ENCODE measurements at places on chromosomes 1 and 21.

- DNase-seq: no peak
Observed at GRCh38 chr1:20654104-20654690, 7.0 kb downstream of the DDOST start.

GRCh38 chr1:89790592-89790991, 30.2 kb upstream of the LRRC8D start:
- DNase-seq: no peak

GRCh38 chr1:156648951-156649350, 7.0 kb downstream of the BCAN start:
- DNase-seq: no peak

DNA sequence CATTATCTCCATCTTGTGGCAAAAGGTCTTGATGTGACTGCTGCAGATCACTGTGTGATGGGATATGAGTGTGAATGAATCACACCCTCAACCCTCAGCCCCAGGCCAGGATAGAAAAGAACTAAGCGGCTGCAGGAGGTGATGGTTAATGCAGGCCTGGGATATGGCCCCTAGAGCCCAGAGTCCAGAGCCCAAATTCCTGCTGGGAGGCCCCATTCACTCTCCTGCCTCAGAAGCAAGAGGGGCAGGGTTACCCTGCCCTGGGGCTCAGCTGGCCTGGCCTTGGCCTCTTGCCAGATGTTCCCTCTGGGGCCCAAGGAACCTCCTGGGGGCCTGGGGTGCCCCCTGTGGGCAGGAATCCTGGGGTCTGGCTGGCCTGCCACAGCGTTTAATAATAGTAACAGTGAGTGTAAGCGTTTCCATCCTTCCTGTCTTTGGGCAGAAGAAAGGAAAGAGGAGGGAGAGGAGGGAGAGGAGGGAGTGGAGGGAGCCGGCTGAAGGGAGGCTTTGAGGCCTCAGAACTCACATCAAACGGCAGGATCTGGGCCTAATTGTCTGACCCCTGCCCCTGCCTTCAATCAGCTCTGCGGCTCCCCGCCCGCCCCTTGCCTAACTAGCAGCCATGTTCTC, 26.2 kb downstream of the DMAP1 start:
- DNase-seq: no peak

- peak; percentile 99 for DNase-seq
Observed at GRCh38 chr1:14486401-14487201, 111.9 kb upstream of the KAZN start.

DNA sequence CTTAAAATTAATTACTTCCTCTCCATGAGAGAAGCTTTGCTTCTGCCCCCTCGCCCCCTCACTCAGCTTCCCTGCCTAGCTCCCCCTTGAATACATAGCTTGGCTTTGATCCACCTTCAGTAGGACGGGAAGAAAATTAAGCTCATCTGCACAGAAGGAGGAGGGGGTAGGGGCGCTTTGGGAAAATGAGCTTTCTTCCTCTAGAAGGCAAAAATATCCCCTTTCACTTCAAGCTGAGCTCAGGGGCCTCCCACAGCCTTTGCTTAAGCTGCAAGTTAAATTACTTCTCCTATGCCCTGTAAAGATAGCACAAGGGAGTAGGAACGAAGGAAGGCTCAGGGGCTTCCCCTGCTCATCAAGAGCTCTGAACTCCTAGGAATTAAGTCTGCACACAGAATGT, 65.2 kb upstream of the GOLT1A start:
- DNase-seq: no peak

- DNase-seq: no peak
Observed at GRCh38 chr1:241551759-241552638, 19.8 kb downstream of the KMO start.

DNA sequence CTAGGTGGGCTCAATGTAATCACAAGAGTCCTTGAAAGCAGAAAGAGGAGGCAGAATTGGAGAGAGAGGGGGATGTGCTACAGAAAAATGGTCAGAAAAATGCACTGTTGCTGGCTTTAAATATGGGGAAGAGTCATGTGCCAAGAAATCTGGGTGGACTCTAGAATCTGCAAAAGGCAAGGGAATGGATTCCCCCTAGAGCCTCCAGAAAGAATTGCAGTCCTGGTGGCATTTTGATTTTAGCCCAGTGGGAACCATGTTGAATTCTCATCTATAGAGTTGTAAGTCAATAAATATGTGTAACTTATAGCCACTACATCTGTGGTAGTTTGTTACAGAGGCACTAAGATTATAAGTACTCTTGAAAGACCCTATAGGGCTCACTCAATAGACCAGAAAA, 210.3 kb downstream of the ASTN1 start:
- no peak for DNase-seq

DNA sequence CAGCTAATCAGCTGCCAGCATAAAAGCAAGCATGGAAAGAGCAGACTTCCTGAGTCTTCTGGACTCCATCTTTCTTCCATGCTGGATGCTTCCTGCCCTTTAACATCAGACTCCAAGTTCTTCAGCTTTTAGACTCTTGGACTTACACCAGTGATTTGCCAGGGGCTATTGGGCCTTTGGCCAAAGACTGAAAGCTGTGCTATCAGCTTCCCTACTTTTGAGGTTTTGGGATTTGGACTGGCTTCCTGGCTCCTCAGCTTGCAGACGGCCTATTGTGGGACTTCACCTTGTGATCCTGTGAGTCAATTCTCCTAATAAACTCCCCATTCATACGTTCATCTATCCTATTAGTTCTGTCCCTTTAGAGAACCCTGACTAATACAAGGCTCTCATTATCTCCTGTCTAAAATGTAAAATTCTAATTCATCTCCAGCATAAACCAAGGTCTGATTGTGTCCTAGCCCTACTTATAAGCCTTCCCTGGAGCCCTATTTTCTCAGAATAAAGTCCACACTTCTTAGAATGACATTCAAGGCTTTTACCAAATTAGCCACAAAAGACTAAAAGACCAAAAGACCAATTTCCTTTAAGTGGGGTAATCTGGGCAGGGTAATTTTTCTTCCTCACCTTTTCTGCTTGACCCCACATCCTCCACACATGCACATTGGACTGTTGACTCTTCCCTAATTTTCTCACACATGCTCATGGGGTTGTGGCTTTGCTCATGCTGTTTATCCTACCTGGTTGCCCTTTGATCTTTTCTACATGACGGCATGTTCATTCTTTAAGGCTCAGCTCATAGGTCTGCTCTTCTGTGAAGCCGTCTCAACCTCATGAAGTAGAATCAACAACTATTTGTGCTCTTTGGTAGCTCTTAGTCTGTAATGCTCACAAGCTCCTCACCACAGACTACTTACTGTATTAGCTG, 18.1 kb upstream of the ENAH start:
- DNase-seq: no peak

GRCh38 chr21:32181457-32181856, 97.4 kb downstream of the MIS18A start:
- DNase-seq: no peak

DNA sequence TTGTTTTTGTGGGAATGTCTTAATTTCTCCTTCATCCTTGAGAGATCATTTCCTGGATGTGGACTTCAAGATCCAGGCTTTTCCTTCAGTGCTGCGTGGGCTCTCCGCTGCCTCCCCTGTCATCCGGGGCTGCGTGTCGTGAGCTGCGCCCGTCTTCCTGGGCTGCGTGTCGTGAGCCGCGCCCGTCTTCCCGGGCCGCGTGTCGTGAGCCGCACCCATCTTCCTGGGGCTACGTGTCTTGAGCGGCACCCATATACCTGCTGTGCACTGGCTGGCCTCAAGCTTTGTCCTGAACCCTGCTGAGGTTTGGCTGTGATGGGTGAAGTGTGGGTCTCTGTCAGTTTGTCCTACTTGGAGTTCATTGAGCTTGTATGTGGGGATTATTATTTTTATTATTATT, 55.1 kb downstream of the PCNT start:
- DNase-seq: no peak

- DNase-seq: peak; percentile 26
Observed at GRCh38 chr1:154353460-154353904, 28.2 kb downstream of the ATP8B2 start.

DNA sequence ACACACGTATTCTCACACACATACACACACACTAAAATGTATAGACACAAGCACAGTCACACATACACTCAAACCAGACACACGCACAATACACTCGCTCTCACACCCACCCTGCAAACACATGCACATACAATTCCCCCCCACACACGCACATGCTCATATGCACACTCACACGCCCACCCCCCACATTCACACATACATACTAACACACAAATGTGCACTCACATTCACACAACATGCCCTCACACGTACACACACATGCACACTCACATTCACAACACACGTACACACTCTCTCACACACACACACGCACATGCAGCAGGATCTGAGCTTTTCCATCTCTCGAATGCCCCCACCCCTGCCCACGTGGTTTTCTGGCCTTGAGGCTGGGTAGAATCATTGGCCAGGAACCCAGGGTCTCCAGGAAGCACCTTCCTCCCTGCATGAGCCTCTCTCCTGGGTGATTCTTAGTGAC, 589.7 kb downstream of the PTPRU start:
- no peak for DNase-seq

- no peak for DNase-seq
Observed at GRCh38 chr1:46172321-46172720, 2.6 kb upstream of the TSPAN1 start.

DNA sequence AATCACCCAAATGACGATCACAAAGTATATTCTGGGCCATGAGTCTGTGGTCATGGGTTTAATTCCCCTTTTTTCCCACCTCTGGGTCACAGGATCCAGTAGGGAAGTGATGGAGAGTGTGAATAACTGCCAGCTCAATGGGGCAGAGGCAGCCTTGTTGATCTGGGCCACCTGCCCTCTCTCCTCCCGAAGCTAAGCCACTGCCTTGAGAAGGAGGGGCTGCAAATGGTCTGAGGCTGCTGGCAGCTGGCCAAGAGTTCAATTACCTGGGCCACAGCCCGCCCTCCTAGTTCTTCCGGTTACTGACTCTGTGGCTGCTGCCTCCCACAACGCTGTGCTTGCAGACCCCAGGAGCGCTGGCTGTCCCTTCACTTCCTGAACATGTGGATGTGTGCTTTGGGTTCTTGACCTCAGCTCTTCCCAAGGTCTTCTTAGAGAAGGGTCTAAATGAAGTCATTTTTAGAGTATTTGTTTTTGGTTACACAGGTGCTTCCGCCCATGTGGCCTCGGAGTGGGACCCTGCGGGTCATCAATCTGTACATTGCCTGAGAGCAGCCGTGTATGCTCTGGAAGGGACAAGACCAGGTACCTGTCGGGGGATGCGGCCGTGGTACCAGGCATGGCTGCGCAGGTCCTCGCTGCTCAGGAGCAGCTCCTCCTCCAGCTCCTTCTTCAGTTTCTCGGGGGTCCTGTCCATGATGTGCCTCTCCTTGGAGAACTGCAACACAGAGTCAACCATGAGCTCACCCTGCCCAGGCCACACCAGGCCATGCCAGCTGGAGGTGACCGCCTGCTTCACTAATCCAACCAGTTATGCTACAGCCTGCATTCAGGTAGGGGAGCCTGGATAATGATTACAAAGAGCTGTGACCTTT, 89.7 kb downstream of the BCAR3 start:
- peak; percentile 96 for DNase-seq

DNA sequence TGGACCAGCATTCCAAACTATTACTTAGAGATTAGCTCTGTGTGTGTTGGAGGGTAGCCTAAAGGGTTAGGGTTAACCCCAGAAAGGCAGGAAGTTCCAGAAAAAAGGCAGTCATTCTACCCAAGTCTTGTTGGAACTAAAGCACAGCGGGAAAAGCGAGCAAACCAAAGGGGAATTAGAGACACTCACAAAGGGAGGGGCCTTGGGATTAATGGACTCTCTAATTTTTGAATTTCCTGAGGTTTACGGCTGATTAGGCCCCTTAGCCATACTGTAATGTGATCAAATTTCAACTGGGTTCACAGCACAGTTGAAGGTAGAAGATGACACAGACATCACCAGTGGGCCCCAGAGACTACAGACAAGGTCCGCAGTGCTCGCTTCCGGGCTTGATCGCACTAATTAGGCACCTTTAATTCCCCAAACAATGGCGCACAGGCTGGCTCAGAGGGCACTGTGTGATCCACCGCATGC, 28.3 kb downstream of the CAPZB start:
- DNase-seq: no peak

GRCh38 chr1:239367196-239367810, 19.1 kb upstream of the CHRM3 start:
- DNase-seq: no peak

DNA sequence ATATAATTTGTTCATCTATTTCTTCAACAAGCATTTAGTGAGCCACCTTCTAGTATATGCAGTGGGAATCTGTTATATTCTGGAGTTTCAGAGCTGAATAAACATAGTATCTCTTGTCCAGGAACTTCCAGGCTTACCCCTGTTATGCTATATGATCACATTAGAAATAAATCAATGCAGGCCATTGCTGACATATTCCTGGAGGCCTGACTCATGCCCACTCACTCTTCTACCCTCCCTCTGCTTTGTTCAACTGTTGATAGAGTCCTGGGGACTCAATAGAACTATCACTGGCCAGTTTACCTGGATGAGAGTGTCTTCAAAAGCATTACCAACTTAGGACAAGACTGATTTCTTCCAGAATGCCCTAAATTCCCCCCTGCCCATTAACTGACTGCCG, 29.3 kb upstream of the SRSF10 start:
- peak; percentile 69 for DNase-seq

DNA sequence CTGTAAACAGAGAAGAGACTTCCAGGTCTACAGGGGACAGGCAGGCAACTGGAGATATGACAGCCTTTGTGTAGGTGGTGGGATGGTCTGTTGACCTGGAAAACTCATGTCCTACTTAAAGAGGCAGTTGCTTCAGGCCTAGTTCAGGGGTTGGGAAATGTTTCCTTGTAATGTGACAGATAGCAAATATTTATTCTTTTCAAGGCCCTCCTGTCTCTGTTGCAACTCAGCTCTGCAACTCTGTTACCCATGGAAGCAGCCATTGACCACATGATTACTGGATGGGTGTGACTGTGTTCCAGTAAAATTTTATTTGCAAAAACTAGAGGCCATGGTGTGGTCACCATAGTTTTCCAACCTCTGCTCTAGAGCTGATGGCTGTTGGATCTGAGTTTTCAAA, 341.9 kb downstream of the PTBP2 start:
- no peak for DNase-seq

DNA sequence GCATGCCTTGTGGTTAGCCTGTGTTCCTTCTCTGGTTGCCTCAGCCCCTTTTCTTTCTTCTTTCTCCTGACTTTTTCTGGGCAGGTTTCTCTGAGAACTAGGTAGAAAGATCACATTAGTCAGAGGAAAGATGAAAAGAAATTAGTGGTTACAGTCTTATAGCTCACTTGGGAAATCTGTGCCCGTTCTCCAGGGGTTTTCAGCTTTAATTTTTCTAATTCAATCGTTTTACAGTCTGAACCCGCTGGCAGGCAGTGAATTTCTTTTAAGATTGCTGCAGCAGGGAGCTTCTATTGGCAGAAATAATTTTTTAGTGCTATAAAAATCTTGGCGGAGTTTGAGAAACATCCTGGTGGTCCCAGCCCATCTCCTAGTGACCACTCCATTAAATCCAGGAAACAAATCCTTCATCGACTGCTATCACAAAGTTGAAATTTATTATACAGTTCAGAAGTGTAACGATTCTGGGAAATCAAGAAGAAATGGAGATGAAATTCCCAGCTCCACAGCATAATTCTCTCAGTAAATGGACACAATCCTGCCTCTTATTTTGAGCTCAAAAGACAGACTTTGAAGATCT, 113.1 kb downstream of the PCP4 start:
- DNase-seq: no peak

- no peak for DNase-seq
Observed at GRCh38 chr1:153430561-153430960, 14.2 kb downstream of the S100A7A start.

GRCh38 chr1:219492717-219493116, 120.2 kb downstream of the ZC3H11B start:
- DNase-seq: no peak

All from Caki2 (cell line).